AG10803 (cell line): ENCODE measurements at places on chromosomes 16 and 17.

GRCh38 chr16:57589374-57589773 lies 39.1 kb upstream of the ADGRG1 start:
- no peak for DNase-seq

- DNase-seq: peak; percentile 36
These were observed 527 bp downstream of the TRAF4 start for GRCh38 chr17:28744104-28744971.

GRCh38 chr17:44416558-44417289 lies 27.3 kb upstream of the ITGA2B start:
- no peak for DNase-seq

DNA sequence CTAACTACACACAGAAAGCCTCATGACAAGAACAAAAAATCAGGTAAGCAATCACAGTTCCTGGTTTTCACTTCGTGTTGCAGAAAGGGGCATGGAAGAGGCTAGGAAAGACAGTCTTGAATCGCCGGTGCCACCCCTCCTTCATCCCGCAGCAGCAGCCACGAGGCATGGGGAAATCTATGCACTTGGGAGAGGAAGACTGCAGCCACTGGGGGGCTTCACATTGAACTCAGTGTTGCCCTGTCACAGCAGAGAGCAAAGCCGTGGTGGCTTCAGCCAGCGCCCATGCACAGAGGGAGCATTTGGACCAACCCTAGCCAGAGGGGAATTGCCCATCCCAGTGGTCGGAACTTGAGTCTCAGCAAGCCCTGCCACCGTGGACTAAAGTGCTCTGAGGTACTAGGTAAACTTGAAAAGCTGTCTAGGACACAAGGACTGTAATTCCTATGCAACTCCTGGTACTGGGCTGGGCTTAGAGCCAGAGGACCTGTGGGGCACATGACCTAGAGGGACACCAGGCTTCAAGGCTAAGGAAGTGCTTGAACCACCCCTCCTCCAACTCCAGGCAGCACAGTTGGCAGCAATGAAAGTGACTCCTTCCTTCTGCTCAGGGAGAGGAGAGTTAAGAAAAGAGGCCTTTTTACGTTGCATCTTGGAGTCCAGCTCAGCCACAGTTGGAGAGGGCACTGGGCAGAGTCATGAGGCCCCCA lies 35.2 kb upstream of the ATP2C2 start:
- DNase-seq: no peak

GRCh38 chr16:15966836-15967546 lies 17.6 kb downstream of the ABCC1 start:
- peak; percentile 75 for DNase-seq

DNA sequence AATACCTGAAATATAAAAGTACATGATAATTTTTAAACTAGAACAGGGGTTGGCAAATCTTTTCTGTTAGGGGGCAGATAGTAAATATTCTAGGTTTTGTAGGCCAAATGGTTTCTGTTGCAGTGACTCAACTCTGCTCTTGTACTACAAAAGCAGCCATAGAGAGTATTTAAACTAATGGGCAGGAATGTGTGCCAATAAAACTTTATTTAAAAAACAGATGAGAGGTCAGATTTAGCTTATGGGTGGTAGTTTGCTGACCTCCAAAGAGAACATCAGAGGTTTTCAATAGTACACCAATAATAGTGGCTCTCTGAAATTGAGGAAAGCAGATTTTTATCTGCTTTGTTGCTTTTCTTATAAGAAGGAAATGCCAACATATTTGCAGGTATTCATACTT lies 15.2 kb upstream of the FAM20A start:
- DNase-seq: no peak

DNA sequence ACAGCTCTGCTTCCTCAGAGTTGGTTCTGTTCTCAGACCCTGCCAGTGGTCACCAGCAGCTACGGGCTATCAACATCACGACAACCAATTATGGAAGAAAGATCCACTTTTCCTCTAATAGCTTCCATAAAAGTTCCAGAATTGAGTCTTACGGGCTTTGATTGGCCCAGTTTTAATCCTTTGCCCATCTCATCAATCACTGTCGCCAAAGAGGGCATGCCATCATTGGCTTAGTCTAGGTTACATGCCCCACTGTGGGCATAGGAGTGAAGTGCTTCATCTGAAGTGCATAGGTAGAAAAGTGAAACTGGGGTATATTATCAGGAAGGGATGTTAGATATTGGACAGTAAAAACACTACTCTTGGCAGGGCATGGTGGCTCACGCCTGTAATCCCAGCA lies 76.6 kb upstream of the DHX40 start:
- DNase-seq: no peak

DNA sequence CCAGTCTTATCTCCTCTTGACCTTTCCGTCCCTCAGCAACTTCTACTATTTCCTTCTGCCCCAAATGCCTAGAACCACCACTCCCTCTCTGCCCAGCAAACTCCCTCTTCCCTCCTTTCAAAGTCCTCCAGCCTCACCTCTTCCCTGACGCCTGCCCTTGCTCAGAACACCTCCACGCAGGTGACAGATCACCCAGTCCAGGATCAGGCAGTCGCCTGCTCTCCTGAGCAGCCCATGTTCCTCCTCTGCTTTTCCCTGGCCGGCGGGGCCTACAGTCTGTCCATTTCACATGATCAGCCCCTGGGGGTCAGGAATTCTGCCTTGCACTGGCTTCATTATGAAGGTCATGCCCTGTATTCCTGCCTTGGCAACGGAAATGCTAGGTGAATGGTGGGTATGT lies 422 bp downstream of the CD300LF start:
- DNase-seq: no peak

DNA sequence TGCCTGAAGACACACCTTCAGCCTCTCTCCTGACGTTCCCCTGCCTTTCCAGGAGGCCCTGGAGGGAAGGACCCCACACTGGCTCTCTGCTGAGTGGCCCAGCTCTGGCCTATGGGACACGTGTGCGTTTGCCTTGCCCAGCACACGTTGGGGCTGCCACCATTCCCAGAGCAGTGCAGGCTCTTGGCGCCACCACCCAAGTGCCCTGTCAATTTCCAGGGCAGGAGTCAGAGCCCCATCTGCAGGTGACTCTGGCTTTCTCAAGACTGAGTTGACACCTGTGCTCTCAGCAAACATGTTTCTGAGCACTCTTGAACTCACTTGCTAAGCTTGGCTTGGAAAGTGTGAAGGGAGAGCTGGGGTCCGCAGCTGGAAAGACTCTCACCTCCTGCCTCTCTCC lies 4.7 kb upstream of the IRF8 start:
- DNase-seq: no peak

DNA sequence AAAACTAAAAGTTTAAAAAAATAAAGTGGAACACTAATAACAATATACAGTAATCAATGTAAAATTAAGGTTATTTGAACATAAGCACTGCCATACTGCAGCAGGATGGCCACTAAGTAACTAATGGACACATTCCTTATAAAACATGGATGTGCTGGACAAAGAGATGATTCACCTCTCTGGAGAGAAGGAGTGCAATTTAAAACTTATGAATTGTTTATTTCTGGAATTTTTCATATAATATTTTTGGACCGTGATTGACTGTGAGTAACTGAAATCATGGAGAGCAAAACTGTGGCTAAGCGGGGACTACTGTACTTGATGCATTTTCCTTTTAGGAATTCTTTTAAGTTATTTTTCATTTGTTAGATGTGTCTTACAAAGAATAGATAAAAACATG lies 21.8 kb downstream of the CBFB start:
- no peak for DNase-seq

DNA sequence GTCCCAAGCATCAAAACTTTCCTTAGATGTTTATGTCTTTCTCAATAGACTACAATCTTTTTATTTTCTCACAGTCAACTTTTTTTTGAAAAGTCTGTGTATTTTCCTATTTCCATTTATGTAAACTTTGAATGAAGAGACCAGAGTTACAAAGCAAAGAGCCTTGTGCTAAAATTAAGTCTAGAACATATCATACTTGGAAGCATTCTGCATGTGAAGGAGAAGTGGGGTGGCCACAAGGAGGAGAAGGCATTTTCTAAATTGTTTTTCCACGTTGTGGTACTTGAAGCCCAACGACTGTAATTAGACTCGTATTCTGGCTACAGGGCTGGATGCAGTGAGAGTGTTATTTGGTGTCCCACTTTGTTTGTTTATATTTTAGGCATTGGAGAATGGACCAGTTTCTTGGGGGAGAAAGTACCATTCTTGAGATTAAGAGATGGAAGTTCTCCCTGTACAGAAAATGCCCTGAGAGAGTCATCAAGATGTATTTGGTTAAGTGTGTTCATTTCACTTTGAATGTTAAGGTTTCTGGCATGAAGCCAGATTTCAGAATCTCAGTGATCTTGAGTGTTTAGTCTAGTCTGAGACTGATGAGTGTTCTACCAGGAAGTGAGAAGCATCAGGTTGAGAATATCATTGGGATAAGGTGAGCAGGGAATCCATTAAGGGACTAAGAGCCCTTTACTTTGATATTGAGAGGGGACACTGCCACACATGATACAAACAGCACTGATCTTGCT lies 71.6 kb downstream of the MAP2K6 start:
- DNase-seq: peak; percentile 6

- DNase-seq: no peak
These were observed 34.9 kb downstream of the WSCD1 start for GRCh38 chr17:6104956-6105648.

- no peak for DNase-seq
These were observed 315.8 kb downstream of the HAPSTR1 start for GRCh38 chr16:9407206-9407758.
